ENCODE measurements at places on chromosomes 3 and 15. TPM values are rescaled to one million over a fixed set of nuclear protein-coding genes. Genes with fewer than 3 reads are reported as not detected.

Gene PIERCE2
- total RNA-seq = not detected

Gene CFAP20DC
- total RNA-seq = 0.98 TPM

Gene SLC28A1
- not detected for total RNA-seq

Gene SERINC4
- total RNA-seq = 0.28 TPM

Gene XCR1
- total RNA-seq = 0.05 TPM

Gene SOX14
- total RNA-seq = not detected

Gene IL5RA
- total RNA-seq = not detected

Gene UPK1B
- not detected for total RNA-seq

Gene SLC7A14
- not detected for total RNA-seq

Gene CHRNA5
- 8.9 TPM for total RNA-seq

Gene DTWD1
- 25.8 TPM for total RNA-seq

Gene TRH
- not detected for total RNA-seq

Gene ENTPD3
- not detected for total RNA-seq

Gene NSMCE3
- total RNA-seq = 8.9 TPM

Gene PLCB2
- 95.7 TPM for total RNA-seq

Gene GCNT3
- total RNA-seq = not detected

Gene FETUB
- not detected for total RNA-seq

Gene GUCA1C
- not detected for total RNA-seq

Gene LIPC
- 0.93 TPM for total RNA-seq

Gene EXD1
- total RNA-seq = not detected

Gene CMTM8
- total RNA-seq = 4.8 TPM

Gene ROPN1
- not detected for total RNA-seq

Gene CLN6
- total RNA-seq = 99.0 TPM

Gene GOLGA8T
- not detected for total RNA-seq

Gene HRH1
- 0.52 TPM for total RNA-seq

Gene TMEM45A
- total RNA-seq = 0.26 TPM

Gene SLC6A1
- not detected for total RNA-seq

Gene SV2B
- 0.05 TPM for total RNA-seq

Gene ZPLD1
- not detected for total RNA-seq

Gene ALDH1L1
- not detected for total RNA-seq

Gene MLH1
- 69.5 TPM for total RNA-seq

Gene ZKSCAN7
- total RNA-seq = 0.79 TPM

Gene NMD3
- 81.8 TPM for total RNA-seq

Gene GOLGA6L7
- not detected for total RNA-seq

Gene SEMA6D
- not detected for total RNA-seq

Gene RBP2
- not detected for total RNA-seq

Gene CCR2
- total RNA-seq = 6.8 TPM

Gene CCR3
- not detected for total RNA-seq

Gene CPNE9
- 0.17 TPM for total RNA-seq

Gene CHRNA7
- not detected for total RNA-seq

Gene LNP1
- total RNA-seq = 2.6 TPM

Gene ST3GAL6
- total RNA-seq = not detected

Gene STX19
- not detected for total RNA-seq

Gene CSTA
- not detected for total RNA-seq

Gene ADAMTSL3
- not detected for total RNA-seq

Gene IL20RB
- total RNA-seq = 1.5 TPM

Gene GP5
- 0.26 TPM for total RNA-seq

Data from activated CD4-positive, alpha-beta T cell treated with anti-CD3 and anti-CD28 coated beads, Interleukin-2, amount 10 ng/mL, durations not matched to agents 24 days and 14 days (primary cell).